CD4-positive, alpha-beta memory T cell (primary cell): ENCODE measurements at places on chromosomes 2 and 18. TPM values are rescaled to one million over a fixed set of nuclear protein-coding genes. Genes with fewer than 3 reads are reported as not detected.

The POTEJ gene
- polyA plus RNA-seq, result not detected

GRCh38 chr2:232291343-232291742 is 87.2 kb upstream of the ALPP start:
- DNase-seq, result no peak
- H3K36me3 ChIP-seq, result no peaks in the 10 kb centered on the region
- H3K27ac ChIP-seq, result no peak overlapping the region
- no peak overlapping the region for H3K4me3 ChIP-seq
- H3K27me3 ChIP-seq, result no peaks in the 10 kb centered on the region

The KCNK3 gene
- polyA plus RNA-seq, result not detected

DNA sequence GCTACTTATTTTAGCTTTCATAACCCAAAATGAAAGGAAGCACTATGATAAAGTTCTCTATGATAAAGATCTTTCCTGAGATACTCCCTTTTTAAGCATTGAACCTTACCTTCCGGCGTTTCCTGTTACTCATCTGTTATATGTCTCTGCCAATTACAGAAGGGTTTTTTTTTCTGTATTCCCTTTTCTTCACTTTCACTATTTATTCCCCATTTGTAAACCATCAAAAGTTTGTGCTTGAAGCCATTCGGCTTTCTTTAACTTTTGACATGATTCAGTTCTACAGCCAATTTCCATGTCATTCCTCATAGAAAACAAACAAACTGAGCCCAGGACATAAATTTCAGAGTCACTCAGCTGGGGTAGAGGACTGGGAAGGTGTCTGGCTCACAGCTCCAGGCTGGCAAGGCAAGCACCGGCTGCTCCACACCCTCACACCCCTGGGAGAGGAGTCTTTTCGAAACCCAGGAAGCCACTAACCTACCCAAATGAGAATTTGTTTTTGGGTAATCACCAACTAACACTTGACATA is 429.4 kb upstream of the TRIB2 start:
- no peak for DNase-seq
- H3K27ac ChIP-seq, result no peak overlapping the region
- H3K4me1 ChIP-seq, result peaks cover 8% of the 10 kb centered on the region
- no peaks in the 10 kb centered on the region for H3K36me3 ChIP-seq
- H3K4me3 ChIP-seq, result no peak overlapping the region

DNA sequence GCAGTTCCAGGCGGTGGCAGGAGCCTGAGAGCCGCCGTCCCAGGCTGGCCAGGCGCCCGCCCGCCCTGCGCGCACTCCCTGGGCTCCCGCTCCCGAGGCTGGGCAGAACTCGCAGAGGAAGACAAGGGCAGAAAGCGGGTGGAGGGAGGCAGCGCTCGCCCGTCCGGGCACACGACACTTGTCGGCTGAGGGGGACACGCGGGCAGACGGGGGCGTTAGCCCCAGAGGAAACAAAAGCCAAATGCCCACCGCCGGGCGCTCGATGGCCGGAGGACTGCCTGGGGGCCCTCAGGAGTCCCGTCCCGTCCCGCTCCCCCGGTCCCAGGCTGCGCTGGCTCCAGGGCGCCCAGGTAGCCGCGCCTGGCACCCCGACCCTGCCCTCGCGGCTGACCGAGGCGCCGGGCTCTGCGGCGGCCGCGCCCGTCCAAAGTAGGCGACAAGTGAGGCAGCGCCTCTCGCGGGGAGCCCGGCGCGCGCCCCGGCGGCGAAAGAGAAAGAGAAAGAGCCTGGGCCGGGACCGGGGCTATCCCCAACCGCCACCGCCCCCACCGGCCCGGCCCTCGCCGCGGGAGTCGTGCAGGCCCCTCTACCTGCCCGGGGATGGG is 491 bp downstream of the L3MBTL4 start:
- DNase-seq, result no peak
- H3K4me1 ChIP-seq, result no peaks in the 10 kb centered on the region
- H3K27ac ChIP-seq, result no peak overlapping the region
- H3K4me3 ChIP-seq, result no peak overlapping the region
- no peaks in the 10 kb centered on the region for H3K36me3 ChIP-seq

GRCh38 chr2:134758633-134759032 is 39.8 kb upstream of the TMEM163 start:
- no peaks in the 10 kb centered on the region for H3K27me3 ChIP-seq
- no peak overlapping the region for H3K4me3 ChIP-seq
- DNase-seq, result no peak
- no peaks in the 10 kb centered on the region for H3K4me1 ChIP-seq
- H3K27ac ChIP-seq, result no peak overlapping the region

- no peaks in the 10 kb centered on the region for H3K27me3 ChIP-seq
- no peak overlapping the region for H3K27ac ChIP-seq
- H3K4me1 ChIP-seq, result no peaks in the 10 kb centered on the region
- no peak overlapping the region for H3K4me3 ChIP-seq
- no peaks in the 10 kb centered on the region for H3K36me3 ChIP-seq
Observed at GRCh38 chr18:4412286-4412685, 42.8 kb downstream of the DLGAP1 start.

DNA sequence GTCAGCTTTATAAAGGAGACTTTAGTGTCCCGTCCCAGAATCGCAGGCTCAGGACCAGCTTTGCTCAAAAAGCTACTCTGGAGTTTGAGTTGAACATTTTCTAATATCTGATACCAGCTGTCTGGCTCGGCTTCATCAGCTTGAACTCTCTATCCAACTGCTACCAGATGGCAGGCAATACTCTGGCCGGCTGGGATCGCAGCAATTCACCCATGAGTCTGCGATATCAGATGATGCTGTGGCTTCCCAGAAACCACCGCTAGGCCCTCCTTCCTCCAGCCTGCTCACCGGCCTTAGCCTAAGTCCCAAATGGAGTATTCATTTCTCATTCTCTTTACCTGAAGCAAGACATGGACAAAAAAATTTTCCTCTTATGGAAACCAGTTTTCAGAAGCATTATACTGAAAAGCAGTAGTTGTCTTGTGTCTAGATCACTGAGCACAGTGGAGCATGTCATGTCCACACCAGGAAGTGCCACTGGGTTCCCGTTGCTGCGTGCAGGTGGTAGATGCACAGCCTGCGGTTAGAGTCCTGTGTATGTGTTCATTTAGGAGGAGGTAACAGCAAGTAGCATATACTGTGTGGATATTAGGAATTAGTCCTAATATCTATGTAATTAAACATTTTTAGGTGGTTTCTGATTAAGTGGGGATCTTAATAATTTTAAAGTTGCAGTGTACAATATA is 162.0 kb upstream of the SOX11 start:
- DNase-seq, result no peak
- no peaks in the 10 kb centered on the region for H3K27me3 ChIP-seq
- no peak overlapping the region for H3K4me3 ChIP-seq

DNA sequence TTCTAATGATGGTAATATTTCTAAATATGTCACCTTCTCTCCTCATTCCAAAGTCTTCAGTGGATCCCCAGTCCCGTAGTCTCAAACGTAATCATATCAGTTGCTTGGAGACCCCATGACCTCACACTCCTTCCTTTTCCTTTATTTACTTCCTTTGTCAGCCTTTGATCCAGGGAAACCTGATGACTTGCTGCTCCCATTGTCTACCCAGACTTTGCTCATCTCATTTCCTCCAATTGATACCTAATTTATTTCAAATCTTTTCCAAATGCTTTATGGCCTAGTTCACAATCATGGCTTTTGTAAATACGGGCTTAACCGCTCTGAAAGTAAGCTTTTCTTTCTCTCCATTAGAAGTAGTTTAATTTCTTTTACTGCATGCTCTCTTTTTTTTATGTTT is 402.4 kb upstream of the CYRIA start:
- no peaks in the 10 kb centered on the region for H3K4me1 ChIP-seq
- DNase-seq, result no peak
- H3K27me3 ChIP-seq, result no peaks in the 10 kb centered on the region
- H3K27ac ChIP-seq, result no peak overlapping the region
- H3K4me3 ChIP-seq, result no peak overlapping the region

The TWIST2 gene
- polyA plus RNA-seq, result not detected

The RFX8 gene
- polyA plus RNA-seq, result not detected

The SULT1C2 gene
- polyA plus RNA-seq, result not detected

- no peak for DNase-seq
- no peak overlapping the region for H3K4me3 ChIP-seq
- no peaks in the 10 kb centered on the region for H3K4me1 ChIP-seq
- H3K27ac ChIP-seq, result no peak overlapping the region
Observed at GRCh38 chr2:27911458-27912210, 21.1 kb downstream of the BABAM2 start.

DNA sequence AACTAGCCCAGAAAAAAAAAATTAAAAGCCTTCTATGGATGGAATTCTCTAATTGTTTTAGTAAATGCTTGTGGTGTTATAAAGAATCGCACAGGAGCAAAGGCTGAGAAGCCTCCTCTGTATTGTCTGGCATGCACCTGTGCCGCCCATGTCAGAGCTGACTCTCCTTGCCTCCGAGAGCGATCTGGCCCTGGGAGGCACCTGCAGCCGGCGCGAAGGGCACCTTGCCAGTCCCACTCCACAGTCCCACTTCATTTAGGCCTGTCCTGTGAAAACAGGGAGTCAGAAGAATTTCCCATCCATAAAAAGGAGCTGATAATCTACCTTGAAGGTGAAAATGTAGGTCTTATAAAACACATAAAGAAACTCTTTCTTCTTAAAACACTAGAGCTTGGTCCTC is 170.9 kb upstream of the PXDN start:
- H3K36me3 ChIP-seq, result no peaks in the 10 kb centered on the region
- H3K4me3 ChIP-seq, result no peak overlapping the region
- no peak overlapping the region for H3K27ac ChIP-seq
- no peak for DNase-seq

DNA sequence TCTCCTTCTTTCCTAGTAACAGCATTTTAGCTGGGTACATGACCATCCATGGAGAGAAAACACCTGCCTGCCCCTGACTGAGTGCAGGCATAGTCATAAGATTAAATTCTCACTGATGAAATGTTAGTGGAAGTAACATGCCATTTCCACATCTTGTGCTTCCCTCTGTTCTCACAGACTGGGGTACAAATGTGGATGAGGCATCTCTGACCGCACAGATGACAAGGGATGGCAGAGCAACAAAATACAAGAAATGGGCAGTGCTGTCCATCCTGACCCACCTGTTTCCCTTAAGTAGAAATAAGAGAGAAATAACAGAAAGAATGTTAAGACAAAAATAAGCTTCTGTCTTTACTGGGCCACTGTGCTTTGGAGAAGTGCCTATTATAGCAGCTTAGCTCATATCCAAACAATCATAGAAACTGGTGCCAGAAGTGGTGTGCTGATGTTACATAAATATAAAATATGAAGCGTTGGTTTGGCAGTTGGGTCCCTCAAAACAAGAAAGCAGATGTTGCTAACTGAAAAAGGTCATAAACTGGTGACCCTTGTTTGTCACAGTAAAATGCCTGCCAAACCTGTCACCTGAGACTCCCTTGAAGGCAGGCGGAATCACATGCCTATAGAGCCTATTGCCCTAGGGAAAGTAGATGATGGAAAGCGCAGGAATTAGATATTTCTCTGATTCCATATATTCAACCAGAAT is 72.4 kb upstream of the CCDC150 start:
- H3K4me1 ChIP-seq, result no peaks in the 10 kb centered on the region
- H3K36me3 ChIP-seq, result no peaks in the 10 kb centered on the region
- no peak overlapping the region for H3K27ac ChIP-seq
- no peak for DNase-seq
- H3K27me3 ChIP-seq, result no peaks in the 10 kb centered on the region
- no peak overlapping the region for H3K4me3 ChIP-seq

The TCF23 gene
- not detected for polyA plus RNA-seq

DNA sequence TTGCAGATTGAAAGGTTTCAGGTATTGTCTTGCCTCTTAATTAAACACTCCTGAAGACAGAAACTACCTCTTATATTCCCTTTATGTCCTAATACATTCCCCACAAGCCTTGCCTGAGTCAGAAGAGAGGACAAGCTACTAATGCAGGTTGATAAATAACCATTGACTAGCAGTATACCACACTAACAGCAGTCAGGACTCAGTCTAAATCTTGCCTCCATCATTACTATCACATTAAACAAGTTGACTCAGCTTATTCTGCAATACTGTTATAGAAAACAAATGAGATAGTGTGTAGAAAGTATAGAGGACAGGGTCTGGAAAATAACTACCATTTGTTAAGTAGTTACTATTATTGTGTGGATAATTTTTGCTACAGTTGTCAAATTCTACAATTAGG is 63.8 kb downstream of the TTC21B start:
- H3K4me1 ChIP-seq, result no peaks in the 10 kb centered on the region
- no peak for DNase-seq
- no peak overlapping the region for H3K4me3 ChIP-seq
- no peaks in the 10 kb centered on the region for H3K36me3 ChIP-seq
- no peak overlapping the region for H3K27ac ChIP-seq
